K562 (cell line): ENCODE measurements at places on chromosomes 11 and 22. TPM values are rescaled to one million over a fixed set of nuclear protein-coding genes. Genes with fewer than 3 reads are reported as not detected.

Gene UBQLNL
- polyA plus RNA-seq = 0.24 TPM in 1 of 2 replicates, not detected in the other

Gene IRAG1
- 0.01 TPM in 1 of 2 replicates, not detected in the other for polyA plus RNA-seq

Gene WNT11
- polyA plus RNA-seq = 0.05 TPM in 1 of 2 replicates, not detected in the other

Gene MMP7
- not detected in 2 replicates for polyA plus RNA-seq
